ENCODE measurements at places on chromosomes 6 and 20. TPM values are rescaled to one million over a fixed set of nuclear protein-coding genes. Genes with fewer than 3 reads are reported as not detected.

Gene BEND3
- total RNA-seq: 3.8 TPM

Gene RGS17
- 0.70 TPM for total RNA-seq

Gene CD24
- 93.4 TPM for total RNA-seq

GRCh38 chr6:26299286-26300042, 65.5 kb upstream of the BTN3A2 start:
- H3K36me3 ChIP-seq: no peaks in the 10 kb centered on the region
- no peaks in the 10 kb centered on the region for H3K27me3 ChIP-seq
- H3K4me1 ChIP-seq: peaks cover 32% of the 10 kb centered on the region
- no peak overlapping the region for H3K27ac ChIP-seq
- no peak overlapping the region for H3K4me3 ChIP-seq

- no peaks in the 10 kb centered on the region for H3K27me3 ChIP-seq
- H3K4me3 ChIP-seq: no peak overlapping the region
- no peaks in the 10 kb centered on the region for H3K4me1 ChIP-seq
- no peak overlapping the region for H3K27ac ChIP-seq
Observed at GRCh38 chr6:3290149-3290930, 31.6 kb downstream of the PSMG4 start.
